Activated naive CD4-positive, alpha-beta T cell treated with Interleukin-2 at 50 U/mL for 16 hours (primary cell): ENCODE measurements at places on chromosomes 16 and 17.

- DNase-seq = no peak
These were observed 121.1 kb downstream of the CYLD start for GRCh38 chr16:50862818-50863643.

- no peak for DNase-seq
These were observed 88.6 kb downstream of the BRIP1 start for GRCh38 chr17:61774724-61775123.

- no peak for DNase-seq
These were observed 20.2 kb downstream of the CHCT1 start for GRCh38 chr17:60442271-60443173.

GRCh38 chr16:66223176-66223780 lies 143.2 kb upstream of the CDH5 start:
- no peak for DNase-seq

- no peak for DNase-seq
These were observed 239.8 kb upstream of the CCL2 start for GRCh38 chr17:34015253-34015652.

- DNase-seq = no peak
These were observed 1.4 kb downstream of the MVD start for GRCh38 chr16:88661468-88661867.

- DNase-seq = no peak
These were observed 172.4 kb upstream of the CACNG5 start for GRCh38 chr17:66662496-66662895.

DNA sequence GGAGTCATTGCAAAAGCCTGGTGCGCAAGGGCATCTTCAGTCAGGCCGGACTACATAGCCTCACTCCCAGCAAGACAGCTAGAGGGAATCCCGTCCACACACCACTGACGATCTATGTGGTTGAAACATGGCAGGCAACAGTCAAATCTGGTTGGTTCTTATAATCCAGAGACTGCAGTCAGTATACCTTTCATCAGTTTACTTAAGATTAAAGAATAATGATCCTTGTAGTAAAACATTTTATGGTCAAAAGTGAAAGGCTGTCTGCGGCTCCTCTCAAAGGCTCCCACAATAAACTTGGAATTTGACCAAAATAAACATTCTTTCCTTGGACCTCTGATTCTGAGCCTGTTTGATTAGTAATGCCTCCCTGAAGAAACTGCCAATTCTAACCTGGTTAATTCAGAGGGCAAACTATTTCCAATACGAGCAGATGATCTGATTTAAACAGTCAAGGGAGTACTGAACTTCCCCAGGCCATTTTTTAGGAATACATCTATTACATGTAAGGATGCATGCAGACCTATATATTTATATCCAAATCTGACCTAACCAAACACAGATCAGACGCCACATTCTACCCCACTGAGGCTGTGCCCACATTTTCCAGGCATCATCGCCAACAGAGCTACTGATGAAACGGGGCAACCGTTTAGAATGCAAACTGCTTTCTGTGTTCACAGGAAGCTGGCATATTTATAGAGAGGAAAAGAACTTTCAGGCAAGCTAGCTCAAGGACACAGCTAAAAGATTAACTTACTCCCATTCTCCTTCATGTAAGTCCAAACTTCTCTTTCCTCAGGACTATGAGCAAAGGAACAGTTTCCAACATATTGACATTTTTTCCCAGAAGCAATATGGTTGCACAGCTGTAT lies 15.3 kb upstream of the TXNDC11 start:
- DNase-seq = no peak

DNA sequence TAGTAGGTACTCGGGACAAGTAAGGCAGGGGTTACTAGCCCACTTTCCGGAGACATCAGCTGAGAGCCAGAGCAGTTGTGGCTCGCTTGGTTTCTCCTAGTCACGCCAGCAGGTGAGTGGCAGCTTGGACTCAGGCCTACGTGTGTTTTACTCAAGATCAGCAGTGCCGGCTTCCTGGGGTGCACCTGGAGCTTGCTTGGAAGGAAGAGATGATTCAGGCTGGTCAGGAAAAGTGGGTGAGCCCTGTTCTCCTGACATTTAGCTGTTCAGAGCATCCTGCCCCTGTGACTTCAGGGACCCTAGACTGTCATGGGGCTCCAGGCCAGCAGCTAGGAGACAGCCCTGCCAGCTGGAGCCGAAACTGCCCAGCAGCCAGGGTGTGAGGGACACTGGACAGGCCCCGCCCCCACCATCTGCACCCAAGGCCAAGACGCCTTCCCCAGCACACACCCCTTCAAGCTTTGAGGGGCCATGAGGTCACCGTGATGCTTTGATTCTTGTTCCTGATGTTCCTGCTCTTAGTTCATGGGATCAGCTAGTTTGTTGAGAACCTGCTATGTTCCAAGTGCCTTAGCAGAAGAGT lies 238.0 kb upstream of the CIBAR2 start:
- DNase-seq = no peak

DNA sequence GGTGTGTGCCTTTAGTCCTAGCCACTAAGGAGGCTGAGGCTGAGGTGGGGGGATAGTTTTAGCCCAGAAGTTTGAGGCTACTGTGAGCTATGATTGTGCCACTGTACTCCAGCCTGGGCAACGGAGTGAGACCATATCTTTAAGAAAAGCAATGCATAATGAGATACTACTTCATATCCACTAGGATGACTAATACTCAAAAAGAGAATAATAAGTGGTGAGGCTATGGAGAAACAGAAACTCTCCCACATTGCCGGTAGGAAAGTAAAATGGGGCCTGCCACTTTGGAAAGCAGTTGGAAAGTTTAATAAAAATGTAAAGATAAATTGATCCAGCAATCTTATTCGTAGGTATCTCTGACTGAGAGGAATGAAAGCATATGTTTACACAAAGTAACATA lies 4.6 kb upstream of the NPIPB2 start:
- no peak for DNase-seq

DNA sequence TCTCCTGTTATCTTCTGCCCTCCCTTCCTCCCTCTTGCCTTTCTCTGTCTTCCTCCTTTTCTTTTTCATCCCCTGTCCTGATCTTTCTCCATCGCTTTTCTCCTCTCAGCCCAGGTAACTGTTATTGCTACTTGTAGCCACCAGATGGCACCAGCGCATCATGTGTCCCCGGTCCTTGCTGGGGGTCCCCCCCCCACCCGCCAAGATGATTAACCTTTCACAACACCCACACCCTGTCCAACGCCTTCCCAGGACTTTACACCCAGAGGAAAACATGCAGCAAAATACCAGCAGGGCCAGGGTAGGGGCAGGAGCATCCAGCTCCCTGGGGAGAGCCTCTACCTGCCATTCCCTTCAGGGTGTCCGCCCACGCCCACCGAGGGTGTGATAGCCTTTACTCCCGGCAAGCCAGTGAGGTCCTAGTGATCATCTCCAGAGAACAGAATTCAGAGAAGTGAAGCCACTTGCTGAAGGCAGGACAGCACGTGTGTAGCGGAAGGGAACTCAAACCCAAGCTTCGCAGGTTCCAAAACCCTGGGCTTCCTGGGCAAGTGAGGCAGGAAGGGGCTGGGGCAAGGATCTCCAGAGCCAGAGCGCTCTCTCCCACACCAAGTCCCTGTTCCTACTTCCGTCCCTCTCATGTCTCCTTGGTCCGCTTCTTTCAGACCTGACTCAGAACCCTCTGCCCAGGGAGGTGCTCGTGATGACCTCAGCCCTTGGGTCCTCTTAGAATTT lies 13.4 kb upstream of the TAC4 start:
- peak; percentile 49 for DNase-seq

DNA sequence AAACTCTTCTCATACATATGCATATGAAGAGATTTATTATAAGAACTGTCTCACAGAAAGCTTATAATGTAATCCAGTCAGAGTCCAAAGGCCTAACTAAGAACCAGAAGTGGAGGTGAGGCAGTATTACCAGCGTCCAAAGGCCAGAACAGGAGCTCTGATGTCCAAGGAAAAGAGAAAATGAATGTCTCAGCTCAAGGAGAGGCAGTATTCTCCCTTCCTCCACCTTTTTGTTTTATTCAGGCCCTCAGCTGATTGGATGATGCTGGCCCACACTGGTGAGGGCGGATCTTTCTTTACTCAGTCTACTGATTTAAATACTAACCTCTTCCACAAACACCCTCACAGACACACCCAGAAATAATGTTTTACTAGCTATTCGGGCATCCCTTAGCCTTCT lies 43.4 kb downstream of the FBXL20 start:
- no peak for DNase-seq

DNA sequence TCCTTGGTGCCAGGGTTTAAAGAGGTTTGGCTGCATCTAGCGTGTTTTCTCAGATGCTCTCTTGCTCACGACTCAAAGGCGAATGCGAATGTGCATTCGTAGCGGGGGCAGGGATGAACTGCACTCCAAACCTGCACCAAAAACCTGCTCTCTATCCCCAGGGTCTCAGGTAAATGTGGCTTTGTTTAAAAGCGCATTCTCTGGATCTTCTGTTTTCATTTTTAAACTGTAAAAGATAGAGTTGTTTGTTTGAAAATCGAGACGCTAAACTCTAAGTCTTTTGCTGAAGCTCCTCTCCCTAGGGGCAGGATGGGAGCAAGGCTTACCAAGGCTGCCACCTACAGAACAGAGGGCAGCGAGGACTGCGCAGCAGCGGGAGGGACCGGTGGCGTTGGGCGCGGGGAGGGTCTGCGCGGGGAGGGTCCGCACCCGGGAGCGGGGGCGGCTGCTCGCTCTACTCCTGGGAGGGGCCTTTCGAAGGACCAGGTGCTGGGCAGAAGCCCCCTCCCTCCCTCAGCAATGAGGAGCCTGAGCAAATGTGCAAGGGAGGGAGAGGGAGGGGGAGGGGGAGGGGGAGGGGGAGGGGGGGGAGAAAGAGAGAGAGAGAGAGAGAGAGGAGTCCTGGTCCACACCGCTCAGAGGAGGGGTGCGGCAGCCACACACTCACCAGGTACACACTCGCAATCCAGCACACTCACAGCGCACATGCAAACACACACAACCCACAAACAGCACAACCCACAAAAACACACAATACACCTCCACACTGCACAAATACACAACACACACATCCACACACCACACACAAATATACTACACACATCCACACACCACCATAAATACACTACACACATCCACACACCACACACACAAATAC lies 142.8 kb downstream of the GRIN2A start:
- DNase-seq = no peak

- DNase-seq = no peak
These were observed 42.4 kb downstream of the SNX11 start for GRCh38 chr17:48149787-48150463.

DNA sequence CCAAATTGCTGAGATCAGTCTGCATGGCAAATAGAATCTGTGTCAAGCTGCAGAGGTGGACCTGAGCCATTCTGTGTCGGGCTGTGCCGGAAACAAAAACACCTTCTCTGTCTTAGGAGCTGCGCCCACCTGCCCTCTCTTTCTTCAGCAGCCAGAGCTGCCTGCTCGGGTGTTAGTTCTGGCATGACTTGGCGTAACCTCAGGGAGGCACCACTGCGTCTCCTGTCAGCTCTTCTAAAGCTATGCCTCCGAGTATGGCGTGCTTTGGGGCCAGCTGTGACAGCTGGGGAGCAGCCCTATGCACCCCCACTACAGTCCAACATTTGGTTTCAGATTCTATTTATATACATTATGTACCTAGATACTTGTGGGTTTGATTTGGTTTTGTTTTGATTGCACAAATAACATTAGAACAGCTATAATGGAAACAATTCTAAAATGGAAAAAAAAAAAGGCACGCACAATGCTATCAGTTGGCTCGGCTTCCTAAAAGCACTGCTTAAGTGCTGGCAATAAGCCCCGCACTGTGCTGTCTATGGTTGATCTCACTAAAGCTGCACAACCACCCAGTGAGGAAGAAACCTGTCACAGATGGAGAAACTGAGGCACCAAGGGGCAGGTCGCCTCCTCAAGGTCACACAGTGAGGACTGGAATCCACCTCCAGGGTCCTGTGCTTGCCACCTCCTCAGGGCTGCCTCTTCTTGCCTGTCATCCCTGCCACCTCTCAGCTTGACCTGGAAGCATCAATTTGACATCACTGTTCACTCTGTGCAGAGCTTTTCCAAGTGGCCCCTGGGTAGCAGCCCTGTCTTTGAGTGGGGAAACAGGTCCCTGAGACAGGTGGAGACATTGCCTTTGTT lies 18.7 kb upstream of the ADGRG1 start:
- peak; percentile 88 for DNase-seq

GRCh38 chr17:31411707-31412285 lies 20.3 kb downstream of the RAB11FIP4 start:
- no peak for DNase-seq

- DNase-seq = no peak
These were observed 4.7 kb downstream of the UMOD start for GRCh38 chr16:20347666-20348364.

GRCh38 chr17:16351831-16352230 lies 1.4 kb downstream of the CENPV start:
- no peak for DNase-seq

DNA sequence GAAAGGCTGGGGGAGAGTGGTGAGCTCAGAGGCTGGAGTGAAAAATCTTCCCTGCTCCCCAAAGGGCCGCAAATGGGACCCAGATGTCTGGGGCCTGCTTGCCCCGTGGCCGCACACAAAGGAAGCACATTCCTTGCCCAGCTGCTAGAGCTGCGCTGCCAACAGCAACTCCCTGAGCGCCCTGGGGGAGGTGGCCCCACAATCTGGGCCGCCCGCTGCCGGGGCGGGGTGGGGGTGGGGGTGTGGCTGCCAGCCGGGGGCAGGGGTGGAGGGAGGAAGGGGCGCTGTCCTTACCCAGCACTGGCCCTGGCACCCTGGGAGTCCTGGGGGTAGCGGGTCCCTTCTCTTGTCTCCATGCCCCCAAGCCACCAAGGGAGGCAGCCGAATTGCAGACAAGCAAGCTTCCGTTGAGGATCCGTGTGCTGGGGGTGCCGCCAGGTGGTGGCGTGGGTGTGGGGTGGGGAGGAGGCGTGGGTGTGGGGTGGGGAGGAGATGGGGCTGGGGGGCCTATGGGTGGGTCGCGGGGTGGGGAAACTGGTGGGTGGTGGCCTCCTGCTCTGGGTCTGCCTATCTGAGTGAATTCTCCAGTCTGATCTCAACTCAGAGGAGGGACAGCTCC lies 48.4 kb upstream of the PABPN1L start:
- DNase-seq = no peak

- no peak for DNase-seq
These were observed 2.9 kb downstream of the UMOD start for GRCh38 chr16:20349615-20350014.

GRCh38 chr17:75153780-75154194 lies 525 bp downstream of the JPT1 start:
- DNase-seq = no peak
